ENCODE measurements at places on chromosomes 13 and 19.

DNA sequence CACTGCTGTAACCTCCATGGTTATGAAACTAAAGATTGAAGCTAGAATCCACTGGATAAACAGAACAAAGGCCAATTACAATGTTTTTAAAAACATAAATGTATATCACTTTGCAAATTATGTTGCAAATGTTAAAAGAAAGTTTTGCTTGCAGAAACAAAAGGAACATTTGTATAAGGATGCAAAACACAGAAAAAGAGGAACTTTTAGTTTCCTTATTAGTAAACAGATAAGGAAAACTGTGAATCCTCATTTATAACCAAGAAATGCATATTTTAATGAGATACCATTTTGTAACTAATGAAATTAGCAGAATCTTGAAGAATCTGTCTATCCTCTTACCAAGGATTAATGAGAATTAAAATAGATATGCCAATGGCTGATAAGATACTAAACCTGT is 32.3 kb downstream of the LPAR6 start:
- no peak for DNase-seq

GRCh38 chr13:36998624-36999041 is 507 bp downstream of the ALG5 start:
- peak; percentile 57 for DNase-seq

DNA sequence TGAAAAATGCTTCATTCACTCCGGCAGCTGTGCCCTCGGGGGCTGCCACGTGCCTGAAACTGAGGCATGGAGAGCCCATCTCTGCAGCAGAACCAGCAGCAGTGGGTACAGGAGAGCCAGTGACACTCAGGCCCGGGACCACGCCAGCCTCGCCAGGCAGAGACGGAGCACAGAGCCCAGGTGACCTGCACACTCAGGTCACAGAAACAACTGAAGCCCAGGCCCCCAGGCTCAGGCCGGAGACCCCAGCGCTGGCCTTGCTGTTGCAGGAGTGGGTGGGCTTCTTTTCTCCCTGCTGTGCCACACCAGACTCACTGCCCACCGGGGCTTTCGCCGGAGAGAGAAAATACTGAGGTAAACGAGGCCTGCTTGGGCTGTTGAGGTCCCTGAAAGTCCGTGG is 117.3 kb downstream of the SOX1 start:
- DNase-seq, result no peak

GRCh38 chr13:21672796-21673538 is 2.1 kb downstream of the FGF9 start:
- no peak for DNase-seq

Data from psoas muscle (tissue), 8 donors.